Smooth muscle cell of bladder (primary cell): ENCODE measurements at places on chromosomes 5 and 9. TPM values are rescaled to one million over a fixed set of nuclear protein-coding genes. Genes with fewer than 3 reads are reported as not detected.

GABRA1 gene
- total RNA-seq = not detected in 2 replicates

C7 gene
- 1.1 and 4.0 TPM in 2 replicates for total RNA-seq

C9orf153 gene
- total RNA-seq = 0.18 and 0.43 TPM in 2 replicates

SPINK7 gene
- total RNA-seq = not detected in 2 replicates

C9orf50 gene
- total RNA-seq = 0.14 and 0.18 TPM in 2 replicates

TNC gene
- 46.8 and 73.0 TPM in 2 replicates for total RNA-seq

CDH18 gene
- total RNA-seq = 0.71 and 1.3 TPM in 2 replicates

ITK gene
- under 0.01 TPM in 2 replicates for total RNA-seq

DOK3 gene
- total RNA-seq = 1.7 and 2.3 TPM in 2 replicates

STPG3 gene
- not detected in 2 replicates for total RNA-seq
